ENCODE measurements at places on chromosomes 6 and 20.

- no peak for DNase-seq
These were observed 123.9 kb downstream of the MAP3K4 start for GRCh38 chr6:161115468-161115867.

- DNase-seq = no peak
These were observed 40.0 kb upstream of the TAF8 start for GRCh38 chr6:42010185-42010891.

- no peak for DNase-seq
These were observed 9.2 kb downstream of the RPF2 start for GRCh38 chr6:110990840-110991576.

DNA sequence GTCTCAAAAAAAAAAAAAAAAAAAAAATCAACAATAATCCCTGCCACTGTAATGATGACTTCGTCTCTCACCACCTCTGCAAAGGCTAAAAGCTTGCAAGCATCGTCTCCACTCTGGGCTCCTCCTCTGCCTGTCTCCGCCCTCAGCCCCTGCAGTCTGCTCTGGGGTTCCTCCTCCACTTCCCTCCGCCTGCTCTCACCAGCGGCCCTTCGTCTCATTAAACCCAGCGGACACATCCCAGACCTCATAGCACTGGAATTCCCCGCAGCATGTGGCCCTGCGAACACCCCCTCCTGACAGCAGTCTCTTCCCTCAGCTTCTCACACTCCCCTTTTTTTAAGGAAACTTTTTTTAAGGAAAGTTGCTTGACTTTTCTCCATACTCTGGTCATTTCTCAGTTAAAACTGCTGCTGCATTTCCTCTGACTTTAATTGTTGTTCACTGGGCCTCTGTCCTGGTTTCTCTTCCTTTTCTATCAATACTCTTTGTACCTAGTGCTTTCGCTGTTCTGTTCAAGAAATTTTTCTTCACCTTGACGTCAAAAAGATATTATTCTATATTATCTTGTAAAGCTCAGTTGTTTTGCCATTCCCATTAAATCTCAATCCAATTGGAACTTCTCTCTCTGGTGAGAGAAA, 70.9 kb upstream of the PLEKHG1 start:
- DNase-seq = no peak

- DNase-seq = no peak
These were observed 60.9 kb downstream of the TFAP2C start for GRCh38 chr20:56689852-56690485.
